Endothelial cell of umbilical vein (primary cell): ENCODE measurements at places on chromosomes 13 and 19. TPM values are rescaled to one million over a fixed set of nuclear protein-coding genes. Genes with fewer than 3 reads are reported as not detected.

PDCD2L gene
- 12.4 and 12.9 TPM in 2 replicates for total RNA-seq

C5AR2 gene
- not detected in 2 replicates for total RNA-seq

UTP14C gene
- total RNA-seq: 9.4 and 10.9 TPM in 2 replicates

BORA gene
- 11.2 and 11.5 TPM in 2 replicates for total RNA-seq

ITGBL1 gene
- total RNA-seq: 8.8 and 9.9 TPM in 2 replicates

ZNF628 gene
- 9.0 and 10.4 TPM in 2 replicates for total RNA-seq

PSG3 gene
- not detected in 2 replicates for total RNA-seq

BCL2L12 gene
- 52.4 and 58.5 TPM in 2 replicates for total RNA-seq

ZFP82 gene
- total RNA-seq: 3.7 and 3.9 TPM in 2 replicates

ZFP28 gene
- total RNA-seq: 5.4 and 7.5 TPM in 2 replicates

CNN1 gene
- total RNA-seq: not detected in 2 replicates

DCLK1 gene
- 3.9 and 4.5 TPM in 2 replicates for total RNA-seq
